Bronchial epithelial cell (primary cell): ENCODE measurements at places on chromosomes 1 and 21. TPM values are rescaled to one million over a fixed set of nuclear protein-coding genes. Genes with fewer than 3 reads are reported as not detected.

- DNase-seq = peak; percentile 74
These were observed at the start of gene MACF1 for GRCh38 chr1:39204441-39205081. Gene MACF1, plus strand, starts transcription at chr1:39204695. Its CDS starts 328 bp downstream, at chr1:39205023.

DNA sequence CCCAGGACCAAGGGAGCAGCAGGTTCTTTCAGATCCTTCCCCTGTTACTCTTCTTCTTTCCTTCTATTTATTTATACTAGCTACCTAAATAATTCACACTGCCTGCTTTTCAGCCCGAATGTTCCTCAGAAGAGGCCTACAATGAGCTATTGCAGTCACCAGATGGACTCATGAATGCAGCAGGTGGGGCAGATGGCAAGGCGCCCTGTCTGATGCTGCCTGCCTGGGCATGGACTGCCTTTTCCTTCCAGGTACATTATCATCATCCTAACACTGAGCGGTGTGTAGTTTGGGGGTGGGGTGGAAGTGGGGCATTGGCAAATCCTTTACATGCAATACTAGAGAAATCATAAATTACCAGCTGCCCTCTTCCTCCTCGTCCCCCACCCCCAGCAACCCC is 17.6 kb downstream of the ESRRG start:
- peak; percentile 27 for DNase-seq

DNA sequence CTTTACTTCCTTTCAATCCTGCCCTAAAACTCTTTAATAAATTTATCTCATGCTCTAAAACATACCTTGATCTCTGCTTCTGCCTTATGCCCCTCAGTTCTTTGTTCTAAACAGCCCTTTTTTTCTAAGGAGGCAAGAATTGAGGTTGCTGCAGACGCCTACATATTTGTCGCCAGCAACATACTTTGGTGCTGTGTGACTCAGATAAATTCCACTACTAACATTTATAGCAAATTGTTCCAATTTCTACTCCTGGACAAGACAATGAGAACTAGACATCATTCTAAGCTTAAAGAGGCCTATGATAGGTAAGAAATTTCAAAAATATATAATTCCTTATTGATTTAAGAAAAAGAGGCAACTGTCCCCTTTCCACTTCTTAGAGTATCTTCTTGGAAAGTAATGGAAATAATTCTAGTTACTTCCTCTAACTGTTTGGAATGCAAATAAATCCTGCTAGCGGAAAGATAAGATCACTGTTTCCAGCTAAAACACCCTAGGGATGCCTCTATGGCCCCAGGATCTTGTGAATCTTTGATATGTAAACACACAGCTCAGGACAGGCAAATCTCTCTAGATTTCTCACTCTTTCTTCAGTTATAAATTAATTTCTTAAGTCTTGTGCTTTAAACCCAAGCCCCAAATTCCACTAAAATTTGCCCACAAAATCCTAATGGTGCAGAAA is 869.1 kb downstream of the KCNT2 start:
- DNase-seq = no peak

- DNase-seq = peak; percentile 24
These were observed 34.2 kb downstream of the TRIM11 start for GRCh38 chr1:228372183-228373003.

DNA sequence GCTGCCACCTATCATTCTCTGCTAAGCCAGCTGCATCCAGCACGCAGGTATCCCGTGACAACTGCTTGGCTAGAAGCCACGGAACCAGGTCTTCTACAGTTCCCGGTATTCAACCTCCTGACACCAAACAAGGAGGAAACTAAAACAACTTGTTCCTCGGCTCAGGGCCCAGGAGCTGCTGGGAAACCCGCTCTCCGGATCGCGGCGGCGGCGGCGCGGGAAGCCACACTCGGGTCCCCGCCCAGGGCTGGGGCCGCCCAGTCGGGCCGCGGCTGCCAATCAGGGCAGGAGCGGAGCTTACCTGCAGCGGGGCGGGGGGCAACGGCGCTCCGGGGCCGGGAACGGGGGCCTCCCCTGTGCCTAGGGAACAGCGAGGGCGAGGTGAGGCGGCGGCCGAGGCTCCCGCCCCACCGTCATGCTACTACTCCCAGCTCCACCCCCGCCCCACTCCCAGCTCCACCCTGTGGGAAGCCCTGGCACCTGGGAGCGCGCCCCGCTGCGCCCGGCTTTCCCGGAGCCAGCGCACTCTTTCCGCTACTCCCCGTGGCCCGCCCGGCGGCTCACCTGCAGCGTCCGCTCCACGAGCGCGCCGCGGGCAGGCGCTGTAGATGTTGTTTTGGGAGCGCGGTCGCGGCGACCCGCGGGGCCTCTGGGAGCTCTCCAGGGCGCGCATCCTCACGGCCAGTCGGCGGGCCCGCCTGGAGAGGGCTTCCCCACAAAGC is 12.1 kb downstream of the IL24 start:
- DNase-seq = peak; percentile 72

DNA sequence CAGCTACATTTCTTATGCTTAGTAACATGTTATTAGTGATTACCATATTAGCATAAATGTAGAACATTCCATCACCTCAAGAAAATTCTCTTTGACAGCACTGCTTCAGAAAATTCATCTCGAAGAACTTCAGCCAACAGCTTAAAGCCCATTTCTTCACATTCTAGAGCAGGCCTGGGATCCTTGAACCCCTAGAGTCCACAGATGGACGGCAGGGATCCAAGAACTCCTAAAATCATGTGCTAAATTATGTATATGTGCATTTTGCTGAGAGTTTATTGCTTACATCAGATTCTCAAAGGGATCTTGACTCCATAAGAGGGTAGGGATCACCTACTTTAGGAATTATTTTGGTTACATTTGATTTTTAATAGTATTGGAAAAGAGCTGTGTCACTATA is 76.2 kb upstream of the TEKT2 start:
- no peak for DNase-seq

GRCh38 chr1:26861889-26862378 is 1.0 kb upstream of the SFN start:
- peak; percentile 88 for DNase-seq

DNA sequence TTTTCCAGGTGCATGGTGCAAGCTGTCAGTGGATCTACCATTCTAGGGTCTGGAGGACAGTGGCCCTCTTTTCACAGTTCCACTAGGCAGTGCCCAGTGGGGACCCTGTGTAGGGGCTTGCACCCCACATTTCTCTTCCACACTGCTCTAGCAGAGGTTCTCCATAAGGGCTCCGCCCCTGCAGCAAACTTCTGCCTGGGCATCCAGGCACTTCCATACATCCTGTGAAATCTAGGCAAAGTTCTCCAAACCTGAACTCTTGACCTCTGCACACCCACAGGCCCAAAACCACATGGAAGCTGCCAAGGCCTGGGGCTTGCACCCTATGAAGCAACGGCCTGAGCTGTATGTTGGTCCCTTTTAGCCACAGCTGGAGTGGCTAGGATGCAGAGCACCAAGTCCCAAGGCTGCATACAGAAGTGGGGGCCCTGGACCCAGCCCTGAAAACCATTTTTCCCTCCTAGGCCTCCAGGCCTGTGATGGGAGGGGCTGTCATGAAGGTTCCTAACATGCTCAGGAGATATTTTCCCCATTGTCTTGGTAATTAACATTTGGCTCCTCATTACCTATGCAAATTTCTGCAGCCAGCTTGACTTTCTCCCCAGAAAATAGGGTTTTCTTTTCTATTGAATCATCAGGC is 46.1 kb downstream of the SERBP1 start:
- no peak for DNase-seq

DNA sequence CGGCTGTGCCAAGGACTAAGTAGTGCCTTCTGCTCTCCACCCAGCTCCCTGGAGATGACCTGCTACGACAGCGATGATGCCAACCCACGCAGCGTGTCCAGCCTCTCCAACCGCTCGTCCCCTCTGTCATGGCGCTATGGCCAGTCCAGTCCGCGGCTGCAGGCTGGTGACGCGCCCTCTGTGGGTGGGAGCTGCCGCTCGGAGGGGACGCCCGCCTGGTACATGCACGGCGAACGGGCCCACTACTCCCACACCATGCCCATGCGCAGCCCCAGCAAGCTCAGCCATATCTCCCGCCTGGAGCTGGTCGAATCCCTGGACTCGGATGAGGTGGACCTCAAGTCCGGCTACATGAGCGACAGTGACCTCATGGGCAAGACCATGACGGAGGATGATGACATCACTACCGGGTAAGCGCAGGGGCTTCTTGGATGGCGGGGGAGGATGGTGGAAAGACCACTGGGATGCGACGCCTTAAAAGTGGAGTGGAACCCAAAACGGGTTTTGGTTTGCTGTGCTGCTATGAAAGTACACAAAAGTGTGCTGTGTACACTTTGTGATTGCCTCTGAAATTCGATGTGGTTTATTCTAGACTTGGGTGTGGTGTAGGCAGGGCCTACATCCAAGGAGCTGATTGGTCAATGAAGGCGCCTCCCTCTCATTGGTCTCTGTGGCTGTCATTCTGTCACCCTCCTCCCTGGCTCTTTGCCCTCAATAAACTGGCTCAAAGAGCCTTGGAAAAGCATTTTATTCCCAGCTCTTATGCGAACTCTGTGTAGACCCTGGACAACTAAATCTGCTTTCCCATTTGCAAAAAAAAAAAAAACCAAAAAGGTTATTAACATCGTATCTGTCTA is 110.4 kb upstream of the IPO9 start:
- no peak for DNase-seq

The FHL3 gene
- total RNA-seq = 2.6 and 6.7 TPM in 2 replicates

The C1QTNF12 gene
- 1.3 and 2.7 TPM in 2 replicates for total RNA-seq

The S100A9 gene
- total RNA-seq = 735 and 3,796 TPM in 2 replicates

- DNase-seq = peak; percentile 58
These were observed 2.2 kb upstream of the FBLIM1 start for GRCh38 chr1:15756143-15757015.

The PSMB2 gene
- 12.4 and 13.6 TPM in 2 replicates for total RNA-seq

GRCh38 chr1:80384083-80384830 is 1377.7 kb upstream of the ADGRL4 start:
- DNase-seq = peak; percentile 77

- DNase-seq = no peak
These were observed 57.5 kb downstream of the CD247 start for GRCh38 chr1:167460836-167461235.

GRCh38 chr1:93124556-93125355 is 45.7 kb downstream of the MTF2 start:
- DNase-seq = no peak

The BRINP3 gene
- not detected in 2 replicates for total RNA-seq

DNA sequence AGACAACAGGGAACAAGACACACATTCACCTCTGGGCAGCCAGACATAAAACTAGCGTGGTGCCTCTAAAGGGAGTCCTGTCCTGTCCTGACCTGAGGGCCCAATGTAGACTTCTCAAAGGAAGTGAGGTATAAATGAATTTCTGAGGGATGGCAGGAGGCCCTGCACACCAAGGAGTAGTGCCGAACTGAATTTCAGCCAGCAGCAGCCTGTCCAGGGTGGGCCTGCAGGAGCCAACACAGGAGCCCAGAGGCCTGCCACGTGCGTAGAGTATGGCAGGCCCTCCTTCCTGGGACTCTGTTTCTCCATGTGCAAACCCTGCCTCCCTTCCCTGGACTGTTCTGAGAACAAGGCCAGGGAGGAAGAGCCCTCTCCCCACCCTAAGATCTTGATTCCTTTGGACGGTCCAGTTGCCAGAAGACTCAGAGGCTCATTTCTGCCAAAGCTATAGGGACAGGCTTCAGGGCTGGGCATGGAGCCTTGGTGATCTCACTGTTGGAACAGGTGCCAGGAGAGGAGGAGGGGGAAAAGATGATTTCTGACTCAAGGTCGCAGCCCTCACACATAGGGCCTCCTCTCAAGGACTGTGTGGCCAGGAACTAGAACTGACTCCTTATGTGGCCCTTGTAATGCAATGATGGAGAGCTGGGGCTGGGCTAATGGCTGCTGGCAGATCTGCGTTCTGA is 1.8 kb upstream of the FABP3 start:
- no peak for DNase-seq

- no peak for DNase-seq
These were observed 13.5 kb upstream of the ENO1 start for GRCh38 chr1:8892026-8892425.
